ENCODE measurements at places on chromosomes 1 and 21.

GRCh38 chr1:234925440-234926263, 203.0 kb downstream of the TOMM20 start:
- DNase-seq = peak; percentile 61

- no peak for DNase-seq
Observed at GRCh38 chr1:232538224-232538942, 91.5 kb downstream of the SIPA1L2 start.

- no peak for DNase-seq
Observed at GRCh38 chr1:38134294-38134755, 87.7 kb upstream of the POU3F1 start.

- DNase-seq = no peak
Observed at GRCh38 chr21:36532769-36533467, 53.0 kb upstream of the CLDN14 start.

GRCh38 chr1:102693345-102693744, 415.0 kb downstream of the COL11A1 start:
- no peak for DNase-seq

DNA sequence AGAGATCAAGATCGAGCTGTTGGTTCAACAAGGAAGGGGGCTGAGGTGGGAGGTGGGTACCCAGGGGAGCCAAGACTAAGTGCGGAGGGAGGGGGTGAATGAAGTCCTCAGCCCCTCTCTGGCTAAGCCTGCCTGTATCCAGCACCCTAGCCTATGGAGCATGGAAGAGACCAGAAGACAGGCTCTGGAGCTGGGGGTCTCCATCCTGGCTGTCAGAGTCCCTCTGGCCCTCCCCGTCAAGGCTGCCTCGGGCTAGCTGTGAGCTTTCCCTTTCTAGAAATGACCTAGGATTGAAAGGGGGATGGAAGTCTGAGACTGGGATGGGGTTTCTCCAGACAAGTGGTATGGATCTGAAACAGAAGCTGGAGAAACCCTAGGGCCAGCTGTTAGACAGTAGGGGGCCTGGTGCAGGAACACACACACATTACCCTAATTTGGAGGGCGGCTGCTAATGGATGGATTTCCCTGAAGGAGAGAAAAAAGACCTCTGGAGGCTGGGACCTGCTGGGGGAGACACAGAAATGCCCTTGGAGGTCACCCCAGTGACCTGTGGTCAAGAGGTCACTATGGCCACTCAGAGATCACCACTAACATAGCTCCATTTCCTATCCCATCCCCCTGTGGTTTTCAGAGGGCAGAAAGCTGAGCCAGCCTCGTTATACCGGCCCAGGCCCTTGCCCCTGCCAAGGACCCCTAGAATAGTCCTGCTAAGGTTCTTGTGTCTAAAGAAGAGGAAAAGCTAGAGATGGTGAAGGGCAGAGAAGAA, 107.8 kb downstream of the TMEM53 start:
- DNase-seq = no peak

DNA sequence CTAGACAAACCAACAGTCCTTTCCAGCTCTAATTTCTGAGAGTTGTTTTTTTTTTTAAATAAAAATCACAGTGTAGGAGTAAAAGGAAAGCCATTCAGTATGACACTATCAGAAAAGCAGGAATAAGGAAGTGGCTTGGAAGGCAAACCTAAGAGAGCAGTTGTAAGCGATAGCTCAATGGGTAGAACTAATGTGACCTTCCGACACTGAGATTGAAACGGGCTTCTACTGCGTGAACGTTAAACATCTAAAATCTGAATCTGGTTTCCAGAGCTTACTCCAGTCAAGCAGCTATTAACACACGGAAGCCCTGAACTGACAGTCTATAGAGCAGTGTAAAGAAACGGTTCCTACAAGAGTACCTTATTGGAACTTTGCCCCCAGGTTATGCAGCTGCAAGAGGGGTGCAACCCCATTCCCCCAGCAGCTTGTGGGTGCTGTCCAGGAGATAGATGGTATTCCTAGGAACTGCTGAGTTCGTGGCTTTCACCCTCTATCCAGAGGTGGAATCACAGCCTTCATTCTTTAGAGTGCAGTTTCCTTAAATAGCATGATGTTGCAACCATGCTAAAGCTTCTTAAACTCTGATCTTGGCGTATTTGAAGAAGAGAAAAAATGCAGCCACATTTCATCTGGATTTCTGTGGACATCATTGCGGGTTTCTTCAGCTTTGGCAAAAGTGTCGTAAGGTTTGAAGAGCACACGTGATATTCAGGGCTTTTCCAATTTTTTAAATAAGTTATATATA, 3.3 kb upstream of the IRF2BP2 start:
- no peak for DNase-seq

DNA sequence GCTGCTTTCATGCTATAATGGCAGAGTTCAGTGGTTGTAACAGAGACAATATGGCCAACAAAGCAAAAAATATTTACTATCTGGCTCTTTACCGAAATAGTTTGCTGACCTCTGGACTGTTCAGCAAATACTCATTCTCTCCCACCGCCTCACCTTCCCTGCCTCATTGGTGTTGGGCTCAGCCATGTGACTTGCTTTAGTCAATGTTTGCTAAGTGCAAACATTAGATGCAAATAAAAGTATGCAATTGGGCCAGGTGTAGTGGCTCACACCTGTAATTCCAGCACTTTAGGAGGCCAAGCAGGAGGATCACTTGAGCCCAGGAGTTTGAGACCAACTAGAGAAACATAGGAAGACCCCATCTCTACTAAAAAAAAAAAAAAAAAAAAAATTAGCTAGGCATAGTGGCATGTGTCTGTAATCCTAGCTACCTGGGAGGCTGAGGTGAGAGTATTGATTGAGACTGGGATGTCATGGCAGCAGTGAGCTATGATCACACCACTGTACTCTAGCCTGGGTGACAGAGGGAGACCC, 55.1 kb downstream of the RPL5 start:
- no peak for DNase-seq

DNA sequence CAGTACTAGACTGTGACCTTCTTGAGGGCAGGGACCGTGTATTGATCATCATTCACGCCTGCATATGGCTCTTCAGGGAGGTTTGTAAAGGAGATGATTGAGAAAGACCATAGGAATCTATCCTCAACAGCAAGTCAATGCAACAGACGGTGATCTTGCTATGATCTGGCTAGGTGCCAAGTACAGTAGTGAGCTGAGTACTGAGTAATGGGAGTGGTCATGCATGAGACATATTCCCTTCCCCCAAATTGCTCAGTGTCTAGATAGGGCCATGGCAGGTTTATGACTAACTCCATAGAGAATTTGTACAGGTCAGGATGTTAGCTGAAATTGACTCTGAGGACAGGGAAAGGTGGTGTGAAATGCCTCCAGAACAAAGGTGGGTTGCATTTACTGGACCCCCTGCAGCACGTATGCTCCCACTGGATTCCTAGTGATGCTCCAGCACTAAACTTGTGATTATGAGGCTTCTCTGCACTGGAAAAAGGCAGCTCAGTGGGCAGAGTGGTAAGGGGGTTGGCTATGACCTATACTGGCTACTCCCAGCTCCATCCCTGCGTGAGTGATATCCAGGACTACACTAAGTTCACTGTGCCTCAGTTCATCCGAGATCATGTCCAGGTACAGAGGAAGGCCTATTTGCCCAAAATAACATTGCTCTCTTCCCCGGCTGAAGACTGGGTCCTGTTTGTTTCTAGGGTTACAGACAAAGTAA, 37.2 kb downstream of the KCNJ6 start:
- no peak for DNase-seq

GRCh38 chr1:219837994-219838294, 90.4 kb downstream of the SLC30A10 start:
- no peak for DNase-seq

- DNase-seq = no peak
Observed at GRCh38 chr1:41305576-41306363, 55.5 kb upstream of the FOXO6 start.

GRCh38 chr1:209455145-209455544, 128.4 kb upstream of the CAMK1G start:
- DNase-seq = no peak

- DNase-seq = no peak
Observed at GRCh38 chr1:8165595-8166360, 139.7 kb upstream of the ERRFI1 start.

DNA sequence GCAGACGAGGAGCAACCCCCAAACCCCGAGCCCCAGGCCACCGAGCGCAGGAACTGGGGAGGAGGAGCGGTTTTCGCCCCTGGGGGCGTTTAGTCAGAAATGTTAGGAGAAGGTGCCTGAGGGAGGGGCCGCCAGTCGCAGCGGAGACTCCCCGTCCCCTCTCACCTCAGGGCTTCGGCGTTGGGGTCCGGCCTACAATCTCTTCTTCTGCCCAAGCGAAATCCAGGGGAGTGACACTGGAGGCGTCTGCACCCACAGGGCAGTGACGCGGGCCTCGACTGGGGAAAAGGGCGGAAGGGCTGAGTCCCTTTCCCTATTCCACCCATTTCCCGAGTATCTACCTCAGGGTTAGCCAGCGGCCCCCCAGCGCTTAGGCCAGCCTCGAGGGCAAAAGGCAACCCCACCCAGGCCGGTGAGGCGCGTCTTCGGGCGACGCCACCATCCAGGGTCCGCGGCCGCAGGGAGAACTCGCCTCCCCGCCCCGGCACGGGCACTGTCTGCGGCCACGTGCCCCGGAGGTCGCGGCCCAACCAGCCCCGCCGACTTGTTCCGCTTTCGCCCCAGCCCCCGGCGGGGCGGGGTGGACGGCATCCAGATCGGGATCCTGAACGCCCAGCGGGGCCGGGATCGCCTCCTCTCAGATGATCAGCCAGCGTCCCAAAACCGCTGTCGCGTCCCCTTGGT, 118.7 kb upstream of the BARHL2 start:
- DNase-seq = no peak

DNA sequence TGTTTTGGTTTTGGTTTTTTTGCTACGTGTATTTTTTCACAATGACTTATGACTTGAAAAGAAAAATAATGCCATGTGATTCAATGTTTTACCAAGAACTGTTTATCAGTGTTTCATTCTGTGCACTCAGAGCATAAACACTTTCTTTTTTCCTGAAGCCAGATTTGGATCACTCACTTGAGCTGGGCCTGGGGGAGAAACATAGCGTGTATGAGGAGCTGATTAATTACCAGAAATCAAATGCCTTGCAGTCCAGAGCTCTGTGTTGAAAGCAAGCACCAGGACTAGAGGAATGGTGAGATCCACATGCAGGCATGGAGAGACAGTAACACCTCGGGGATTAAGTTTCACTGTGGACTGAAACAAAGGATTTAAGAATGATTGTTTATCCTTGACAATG, 642.1 kb upstream of the ADGRL2 start:
- no peak for DNase-seq

DNA sequence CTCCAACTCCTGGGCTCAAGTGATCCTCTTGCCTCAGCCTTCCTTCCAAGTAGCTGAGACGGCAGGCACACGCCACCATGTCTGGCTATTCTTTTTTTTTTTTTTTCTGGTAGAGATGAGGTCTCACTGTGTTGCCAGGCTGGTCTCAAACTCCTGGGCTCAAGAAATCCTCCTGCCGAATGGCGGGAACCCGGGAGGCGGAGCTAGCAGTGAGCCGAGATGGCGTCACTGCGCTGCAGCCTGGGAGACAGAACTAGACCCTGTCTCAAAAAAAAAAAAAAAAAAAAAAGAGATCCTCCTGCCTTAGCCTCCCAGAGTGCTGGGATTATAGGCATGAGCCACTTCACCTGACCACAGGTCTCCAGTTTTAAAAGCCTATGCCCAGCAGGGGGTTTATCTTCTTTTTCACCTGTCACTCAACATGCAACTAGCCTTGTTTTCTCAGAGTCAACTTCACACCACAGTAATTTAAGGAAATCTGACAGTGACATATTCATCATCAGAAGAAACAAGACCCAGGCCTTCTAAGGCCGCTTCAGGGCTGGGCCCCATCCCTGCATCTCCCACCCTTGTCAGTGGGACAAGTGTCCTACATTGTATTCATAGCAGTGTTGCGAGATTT, 38.3 kb upstream of the GALNT2 start:
- DNase-seq = no peak

DNA sequence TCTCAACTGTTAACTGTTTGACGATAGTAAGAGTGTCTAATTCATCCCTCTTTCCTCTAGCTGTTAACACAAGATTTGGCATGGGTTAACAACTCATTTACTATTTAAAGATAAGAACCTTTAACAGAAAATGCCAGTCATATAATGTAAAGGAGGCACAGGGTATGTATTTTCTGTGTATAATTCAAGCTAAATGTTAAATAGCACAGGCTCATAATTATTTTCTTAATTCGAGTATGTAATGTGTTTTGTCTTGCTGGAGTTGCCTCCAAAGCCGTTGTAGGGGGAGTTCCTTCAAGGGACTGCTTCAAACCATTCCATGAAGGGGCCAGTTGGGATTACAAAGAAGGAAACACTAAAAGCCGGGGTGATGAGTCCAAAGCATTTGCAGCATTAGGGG, 111.5 kb downstream of the NCAM2 start:
- no peak for DNase-seq

- DNase-seq = no peak
Observed at GRCh38 chr1:9843576-9843945, 19.8 kb upstream of the CLSTN1 start.

GRCh38 chr1:24910751-24911650, 19.1 kb downstream of the RUNX3 start:
- DNase-seq = peak; percentile 89

DNA sequence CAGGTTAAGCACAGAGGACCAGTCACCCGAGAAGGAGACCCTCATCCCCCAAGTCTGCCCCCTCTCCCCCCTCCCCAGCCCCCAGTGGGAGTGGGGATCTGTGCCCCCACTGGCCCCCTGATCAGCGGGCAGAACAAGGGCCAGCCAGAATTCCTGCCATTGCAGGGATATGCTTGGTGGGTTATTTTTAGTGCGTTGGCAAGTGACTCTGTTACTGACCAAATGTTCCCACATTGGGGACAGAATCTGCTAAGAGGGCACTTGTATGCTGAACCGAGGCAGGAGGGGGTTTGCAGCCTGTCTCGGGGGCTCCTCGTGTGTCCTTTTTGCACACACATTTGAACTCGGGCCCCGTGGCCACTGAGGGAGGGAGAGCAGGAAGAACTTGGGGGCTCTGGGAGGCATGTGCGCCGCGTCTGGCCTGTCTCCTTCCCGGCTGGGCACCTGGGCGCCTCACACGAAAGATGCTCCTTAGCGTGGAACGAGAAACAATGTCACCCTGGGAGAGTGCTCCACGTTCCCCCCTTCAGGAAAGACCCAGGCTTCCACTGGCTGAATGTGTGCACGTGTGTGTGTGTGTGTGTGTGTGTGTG, 66.4 kb upstream of the CASZ1 start:
- no peak for DNase-seq

- peak; percentile 25 for DNase-seq
Observed at GRCh38 chr21:37532868-37533780, 166.6 kb downstream of the DYRK1A start.

GRCh38 chr1:5991381-5992025, 722 bp downstream of the NPHP4 start:
- DNase-seq = peak; percentile 19

DNA sequence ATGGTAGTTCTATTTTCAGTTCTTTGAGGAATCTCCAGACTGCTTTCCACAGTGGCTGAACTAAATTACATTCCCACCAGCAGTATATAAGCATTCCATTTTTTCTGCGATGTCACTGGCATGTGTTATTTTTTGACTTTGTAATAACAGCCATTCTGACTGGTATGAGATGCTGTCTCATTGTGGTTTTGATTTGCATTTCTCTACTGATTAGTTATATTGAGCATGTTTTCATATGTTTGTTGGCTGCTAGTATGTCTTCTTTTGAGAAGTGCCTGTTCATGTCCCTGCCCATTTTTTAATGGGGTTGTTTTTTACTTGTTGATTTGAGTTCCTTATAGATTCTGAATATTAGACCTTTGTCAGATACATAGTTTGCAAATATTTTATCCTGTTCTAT, 87.9 kb downstream of the RPS6KC1 start:
- DNase-seq = no peak

GRCh38 chr1:235657747-235658526, 8.4 kb upstream of the GNG4 start:
- no peak for DNase-seq

GRCh38 chr21:29149808-29150425, 19.5 kb downstream of the MAP3K7CL start:
- no peak for DNase-seq

Data from CD4-positive, alpha-beta T cell treated with Interleukin-15 for 4 hours (primary cell).